ENCODE measurements at places on chromosomes 11 and 22.
A peak's percentile ranks its signal among the peaks of the same experiment; 100 is the strongest.

- no peak for DNase-seq
Observed at GRCh38 chr11:79367844-79368243, 73.0 kb downstream of the TENM4 start.

DNA sequence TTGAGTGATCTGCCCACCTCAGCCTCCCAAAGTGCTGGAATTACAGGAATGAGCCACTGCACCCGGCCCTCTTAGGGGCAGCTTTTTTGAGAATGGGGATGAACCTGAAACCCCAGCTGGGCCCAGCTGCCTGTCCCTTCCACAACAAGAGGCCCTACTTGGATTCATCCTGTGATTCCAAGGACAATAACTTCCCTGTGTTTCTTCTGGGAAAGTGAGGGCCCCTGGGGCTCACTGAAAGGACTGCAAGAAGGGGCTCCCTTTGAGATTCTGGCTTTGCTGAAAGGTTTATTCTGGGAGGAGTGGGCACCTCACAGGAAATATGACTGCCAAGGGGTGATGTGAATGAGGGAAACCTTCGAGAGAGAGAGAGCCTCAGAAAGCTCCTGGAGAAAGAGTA lies 12.3 kb upstream of the GNAZ start:
- DNase-seq, result no peak

DNA sequence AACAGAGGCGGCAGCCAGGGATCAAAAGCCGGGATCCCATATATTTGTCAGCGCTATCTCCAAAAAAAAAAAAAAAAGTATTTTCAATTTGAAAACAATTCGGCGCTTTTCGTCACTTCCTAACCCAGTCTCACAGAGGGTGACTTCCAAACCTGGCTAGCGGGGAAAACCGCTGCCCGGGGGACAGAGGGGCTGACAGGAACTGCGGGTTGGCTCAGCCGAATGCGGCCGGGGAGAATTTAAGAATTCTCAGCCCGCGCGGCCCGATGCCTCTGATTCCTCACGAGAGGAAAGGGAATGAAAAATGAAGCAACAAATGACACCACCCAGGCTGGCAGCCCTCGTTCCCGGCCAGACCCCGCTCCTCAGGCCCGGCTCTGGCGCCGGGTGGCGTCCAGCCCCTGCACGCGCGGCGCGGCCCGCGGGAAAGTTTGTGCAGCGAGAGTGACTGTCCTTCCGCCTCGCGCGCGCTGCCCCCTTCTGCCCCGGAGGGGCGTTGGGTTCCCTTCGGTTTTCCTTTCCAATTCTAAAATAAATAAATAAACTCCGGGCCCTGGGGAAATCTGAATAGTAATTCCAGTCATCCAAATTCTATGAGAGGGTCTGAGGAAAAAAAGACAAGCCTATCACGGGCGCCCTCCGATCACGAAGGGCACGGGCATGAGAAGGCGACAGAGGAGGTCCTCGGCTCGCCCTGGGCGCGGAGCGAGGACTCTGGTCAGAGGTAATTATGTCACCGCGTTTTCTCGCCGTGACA lies 4.8 kb upstream of the PAX6 start:
- peak; percentile 63 for DNase-seq

DNA sequence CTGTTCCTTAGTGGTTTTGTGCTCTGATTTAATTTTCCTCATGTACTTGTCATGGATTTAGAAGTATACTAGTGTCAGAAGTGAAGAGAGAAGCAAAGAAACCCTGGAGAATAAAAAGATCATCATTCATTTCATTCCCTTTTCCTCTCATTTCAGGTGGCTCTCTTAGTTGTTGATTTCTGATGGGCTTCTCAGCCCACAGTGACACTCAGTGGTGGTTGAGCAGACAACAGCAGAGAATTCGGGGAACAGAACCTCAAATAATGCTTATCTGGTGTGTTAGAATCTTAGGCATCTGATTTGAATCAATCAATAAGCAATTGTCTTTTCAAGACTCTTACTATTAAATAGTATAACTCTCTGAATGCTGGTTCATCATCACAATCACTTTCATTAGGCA lies 1289.4 kb downstream of the FAM181B start:
- DNase-seq, result peak; percentile 12

DNA sequence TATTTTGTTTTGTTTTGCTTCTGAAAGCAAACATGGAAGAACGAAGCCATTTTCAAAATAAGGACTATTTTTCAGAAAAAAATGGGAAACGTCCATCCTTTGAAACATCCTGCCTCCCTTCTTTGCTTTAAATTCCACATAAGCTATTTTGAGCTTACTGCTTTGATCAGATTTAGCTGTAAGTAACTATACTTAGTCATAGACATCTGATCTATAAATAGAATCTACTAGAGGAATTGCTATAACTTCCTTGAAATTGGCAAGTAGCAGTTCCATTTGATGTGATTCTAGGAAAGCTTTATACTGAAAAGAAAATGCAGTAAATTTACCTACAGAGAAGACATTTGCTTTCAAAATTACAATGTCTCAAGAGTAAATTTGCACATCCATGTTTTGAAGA lies 305.8 kb downstream of the TTC28 start:
- no peak for DNase-seq

DNA sequence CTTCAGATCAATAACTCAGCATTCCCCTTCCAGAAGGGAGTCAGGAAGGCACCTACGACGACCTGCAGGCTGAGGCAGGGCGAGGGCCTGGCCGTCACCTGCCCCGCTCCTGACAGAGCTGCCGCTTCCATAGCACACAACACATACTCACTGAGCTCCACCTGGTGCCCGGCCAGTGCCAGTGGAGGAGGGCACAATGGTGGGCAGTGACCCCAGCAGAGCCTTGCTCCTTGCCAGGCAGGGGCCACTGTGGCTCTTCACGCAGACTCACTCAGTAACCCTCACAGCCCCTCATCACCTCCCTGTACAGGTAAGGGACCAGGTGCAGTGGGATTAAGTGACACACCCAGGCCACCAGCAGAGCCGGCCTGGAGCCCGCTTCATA lies 24.6 kb downstream of the LRFN4 start:
- DNase-seq, result no peak

- DNase-seq, result no peak
Observed at GRCh38 chr11:35962369-35963138, 18.7 kb downstream of the LDLRAD3 start.

DNA sequence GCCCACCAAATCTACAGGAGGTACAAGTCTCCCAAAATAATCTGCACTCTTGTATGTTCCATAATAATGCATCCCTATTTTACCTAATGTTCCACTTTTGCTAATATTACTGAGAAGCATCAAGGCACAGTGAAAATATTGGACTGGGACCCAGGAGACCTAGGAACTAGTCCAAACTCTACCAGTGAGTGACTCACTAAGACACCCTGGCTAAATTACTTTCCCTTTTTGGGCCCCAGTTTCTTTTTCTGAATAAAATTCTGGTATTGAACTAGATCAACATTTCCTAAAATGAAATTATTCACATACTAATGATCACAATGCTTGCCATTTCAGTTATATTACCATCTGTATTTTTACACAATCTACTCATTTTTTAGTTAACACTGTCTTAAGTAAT lies 19.6 kb downstream of the THAP12 start:
- DNase-seq, result no peak

GRCh38 chr11:12088531-12088930 lies 21.9 kb upstream of the MICAL2 start:
- no peak for DNase-seq

DNA sequence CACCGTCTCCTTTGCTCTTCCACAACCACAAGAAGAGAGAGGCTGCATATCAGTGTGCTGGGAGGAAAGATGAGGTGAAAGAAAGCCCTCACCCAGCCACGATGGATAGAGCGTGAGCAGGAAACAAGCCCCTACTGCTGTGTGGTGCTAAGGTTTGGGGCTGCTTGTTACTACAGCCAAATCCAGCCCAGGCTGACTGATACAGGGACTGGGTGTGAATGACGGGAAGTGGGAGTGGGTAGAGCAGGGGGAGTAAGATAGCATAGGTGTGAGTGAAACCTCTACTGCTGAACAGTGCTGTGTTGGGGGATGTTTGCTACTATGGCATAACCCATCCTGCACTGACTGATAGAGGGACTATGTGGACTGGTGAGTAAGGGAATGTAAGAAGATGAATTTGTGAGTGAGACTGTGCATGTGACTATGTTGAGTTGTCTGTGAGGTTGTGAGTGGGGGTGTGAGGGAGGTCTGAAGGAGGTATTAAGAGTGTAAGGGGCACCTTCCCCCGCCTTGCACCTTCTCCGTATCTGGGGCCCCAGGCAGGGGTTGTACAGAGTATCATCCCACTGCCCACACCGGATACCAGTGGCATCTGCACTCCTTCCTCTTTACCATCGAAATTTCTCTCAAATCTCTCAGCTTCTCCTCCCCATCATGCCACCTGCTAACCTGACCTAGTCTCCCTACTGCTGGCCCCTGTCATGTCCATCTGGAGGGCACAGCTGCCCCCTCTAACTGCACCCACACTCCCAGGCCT lies 91.5 kb downstream of the MN1 start:
- DNase-seq, result no peak

DNA sequence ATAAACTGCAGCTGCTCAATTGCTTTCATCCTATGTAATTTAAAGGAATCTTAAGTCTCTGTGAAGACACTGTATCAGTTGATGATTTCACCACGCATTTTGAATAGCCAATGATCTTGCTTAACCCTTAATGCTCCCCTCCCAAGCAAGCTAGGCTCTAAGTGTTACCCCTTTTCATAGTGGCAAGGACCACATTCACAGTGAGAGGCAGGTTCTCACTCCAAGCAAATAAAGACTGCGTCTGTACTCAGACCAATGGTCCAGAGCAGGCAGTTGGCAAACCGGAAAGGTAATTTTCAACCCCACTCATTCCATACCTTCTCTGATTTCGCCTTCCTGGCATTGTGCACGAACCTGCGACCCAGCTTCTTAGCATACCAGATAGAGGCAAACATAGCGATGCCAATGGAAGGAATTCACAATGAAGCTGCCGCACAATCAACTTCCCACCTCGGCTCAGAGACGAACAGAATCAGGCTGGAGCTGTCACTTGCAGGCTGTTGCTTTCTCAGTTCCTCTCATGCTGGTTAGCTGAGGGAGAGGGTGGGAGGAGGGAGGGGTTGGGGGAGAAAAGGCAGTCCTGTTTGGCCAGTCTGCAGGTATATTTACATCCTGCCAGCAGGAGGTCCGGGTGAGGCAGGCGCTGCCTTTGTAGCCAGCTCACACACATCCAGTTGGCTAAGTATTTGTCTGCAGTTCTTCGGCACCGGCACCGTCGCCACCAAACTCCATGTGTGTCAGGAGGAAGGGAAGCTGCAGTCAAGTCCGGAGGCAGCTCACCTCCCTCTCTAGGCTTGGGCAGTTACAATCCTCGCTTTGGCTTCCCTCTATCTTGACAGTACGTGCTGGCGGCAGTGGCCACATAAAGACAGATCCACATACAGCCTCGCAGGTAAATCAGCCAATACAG lies 1151.2 kb upstream of the CCDC90B start:
- DNase-seq, result peak; percentile 39

DNA sequence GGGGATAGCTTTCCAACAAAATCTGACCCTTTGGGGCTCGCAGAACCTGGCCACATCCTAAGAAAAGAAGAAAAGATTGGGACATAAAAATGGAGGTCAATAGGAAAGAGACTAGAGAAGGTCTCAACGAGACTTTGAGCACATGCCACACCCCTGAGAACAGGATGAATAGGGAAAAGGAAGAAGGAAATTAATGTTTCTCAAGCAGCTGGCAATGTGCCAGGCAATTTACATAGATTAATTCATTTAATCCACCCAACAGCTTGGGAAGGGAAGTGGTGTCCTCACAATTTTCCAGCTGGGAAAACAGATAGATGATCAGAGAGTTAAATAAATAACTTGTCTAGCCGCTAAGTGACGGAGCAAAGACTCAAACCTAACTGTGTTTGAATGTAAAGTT lies 50.7 kb downstream of the PAMR1 start:
- no peak for DNase-seq

GRCh38 chr11:31643857-31644256 lies 134.3 kb downstream of the ELP4 start:
- peak; percentile 58 for DNase-seq

GRCh38 chr11:18352581-18352980 lies 30.2 kb downstream of the GTF2H1 start:
- no peak for DNase-seq

GRCh38 chr11:11004069-11004468 lies 146.2 kb upstream of the ZBED5 start:
- DNase-seq, result no peak

GRCh38 chr11:76763573-76764346 lies 19.4 kb upstream of the TSKU start:
- DNase-seq, result peak; percentile 92

DNA sequence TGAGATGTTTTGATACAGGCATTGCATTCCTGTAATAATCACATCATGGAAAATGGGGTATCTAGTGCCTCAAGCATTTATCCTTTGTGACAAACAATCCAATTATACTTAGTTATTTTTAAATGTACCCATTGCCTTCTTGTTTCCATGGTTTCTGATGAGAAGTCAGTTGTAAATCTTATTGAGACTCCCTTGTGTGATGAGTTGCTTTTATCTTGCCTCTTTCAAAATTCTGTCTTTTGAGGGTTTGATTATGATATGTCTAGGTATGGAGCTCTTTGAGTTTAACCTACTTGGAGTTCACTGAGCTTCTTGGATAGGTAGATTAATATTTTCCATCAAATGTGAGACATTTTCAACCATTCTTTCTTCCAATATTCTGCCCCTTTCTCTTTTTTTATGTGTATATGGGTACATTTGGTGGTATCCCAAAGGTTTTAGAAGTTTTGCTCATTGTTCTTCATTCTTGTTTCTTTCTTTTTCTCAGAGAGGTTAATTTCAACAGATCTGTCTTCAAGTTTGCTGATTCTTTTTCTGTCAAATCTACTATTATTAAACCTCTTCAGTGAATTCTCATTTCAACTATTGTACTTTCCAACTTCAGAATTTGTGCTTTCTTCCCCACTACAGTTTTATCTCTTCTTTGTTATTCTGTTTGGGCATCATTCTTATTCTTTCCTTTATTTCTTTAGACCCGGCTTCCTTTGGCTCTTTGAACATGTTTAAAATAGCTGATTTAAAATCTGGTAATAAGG lies 13.7 kb downstream of the NAGA start:
- DNase-seq, result no peak

DNA sequence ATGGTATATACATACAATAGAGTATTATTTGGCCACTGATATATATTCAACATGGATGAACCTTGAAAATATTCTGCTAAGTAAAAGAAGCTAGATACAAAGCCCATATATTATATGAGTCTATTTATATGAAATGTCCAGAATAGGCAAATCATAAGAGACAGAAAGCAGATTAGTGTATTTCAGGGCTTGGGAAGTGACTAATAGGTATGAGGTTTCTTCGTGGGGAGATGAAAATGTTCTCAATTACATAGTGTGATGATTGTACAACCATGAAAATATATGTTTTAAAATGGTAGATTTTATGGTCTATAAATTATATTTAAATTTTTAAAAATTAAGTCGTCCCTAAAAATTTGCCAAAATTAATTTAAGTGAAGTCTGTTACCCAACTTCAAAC lies 92.2 kb downstream of the STK33 start:
- peak; percentile 6 for DNase-seq

GRCh38 chr11:40029391-40029790 lies 1430.1 kb downstream of the LRRC4C start:
- no peak for DNase-seq

DNA sequence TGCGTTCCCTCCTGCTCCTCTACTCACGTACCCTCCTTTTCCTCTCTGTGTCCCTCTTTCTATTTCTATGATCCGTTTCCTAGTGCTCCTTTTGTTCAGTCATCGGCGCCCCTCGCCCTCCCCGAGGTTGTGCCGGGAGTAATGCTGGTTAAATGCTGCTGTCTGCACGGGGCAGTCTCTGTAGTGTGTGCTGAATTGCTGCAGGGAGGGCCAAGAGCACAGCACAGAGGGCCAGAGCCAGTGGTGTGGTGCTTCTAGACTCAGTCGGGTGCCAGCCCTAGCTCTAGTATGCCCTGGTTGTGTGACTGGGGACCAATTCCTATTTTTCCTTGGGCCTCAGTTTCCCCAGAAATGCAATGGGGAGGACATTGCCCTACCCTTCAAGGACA lies 98.3 kb downstream of the PKNOX2 start:
- peak; percentile 61 for DNase-seq

All from astrocyte of the hippocampus (primary cell).